ENCODE measurements at places on chromosomes 1 and 21. TPM values are rescaled to one million over a fixed set of nuclear protein-coding genes. Genes with fewer than 3 reads are reported as not detected.

DNA sequence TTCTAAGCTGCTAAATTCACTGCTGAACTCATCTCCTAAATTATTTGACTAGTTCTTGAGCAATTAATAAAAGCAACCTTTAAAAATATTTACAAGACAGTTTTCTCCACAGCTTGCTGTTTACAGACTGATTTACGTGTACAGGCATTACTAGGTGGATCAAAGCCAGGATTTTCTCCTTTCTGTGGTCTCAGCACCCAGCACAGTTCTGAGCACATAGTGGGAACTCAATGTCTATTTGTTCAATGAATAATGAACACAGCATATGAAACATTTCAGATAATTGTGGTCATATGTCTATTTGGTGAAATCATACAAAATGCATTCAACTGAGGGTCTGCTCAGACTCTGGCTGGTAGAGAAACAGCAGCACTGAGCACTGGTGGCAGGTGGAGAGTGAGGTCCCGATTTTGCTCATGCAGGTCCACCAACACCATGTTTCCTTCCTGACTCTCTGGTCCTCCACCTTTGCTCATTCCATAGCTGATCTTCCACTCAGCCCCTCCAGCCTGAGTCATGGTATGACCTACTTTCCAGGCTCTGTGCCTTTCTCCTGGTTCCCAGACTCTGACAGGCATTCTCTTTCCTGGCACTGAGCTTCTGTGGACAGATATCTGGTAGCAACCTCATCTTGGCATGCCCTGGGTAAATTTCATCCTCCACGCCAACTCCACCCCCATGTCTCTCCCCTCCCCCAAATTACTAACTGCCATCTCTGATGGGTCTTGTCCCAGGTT is 311.3 kb downstream of the TGFB2 start:
- DNase-seq = peak; percentile 64

SFT2D2 gene
- 25.3 TPM for total RNA-seq

DNA sequence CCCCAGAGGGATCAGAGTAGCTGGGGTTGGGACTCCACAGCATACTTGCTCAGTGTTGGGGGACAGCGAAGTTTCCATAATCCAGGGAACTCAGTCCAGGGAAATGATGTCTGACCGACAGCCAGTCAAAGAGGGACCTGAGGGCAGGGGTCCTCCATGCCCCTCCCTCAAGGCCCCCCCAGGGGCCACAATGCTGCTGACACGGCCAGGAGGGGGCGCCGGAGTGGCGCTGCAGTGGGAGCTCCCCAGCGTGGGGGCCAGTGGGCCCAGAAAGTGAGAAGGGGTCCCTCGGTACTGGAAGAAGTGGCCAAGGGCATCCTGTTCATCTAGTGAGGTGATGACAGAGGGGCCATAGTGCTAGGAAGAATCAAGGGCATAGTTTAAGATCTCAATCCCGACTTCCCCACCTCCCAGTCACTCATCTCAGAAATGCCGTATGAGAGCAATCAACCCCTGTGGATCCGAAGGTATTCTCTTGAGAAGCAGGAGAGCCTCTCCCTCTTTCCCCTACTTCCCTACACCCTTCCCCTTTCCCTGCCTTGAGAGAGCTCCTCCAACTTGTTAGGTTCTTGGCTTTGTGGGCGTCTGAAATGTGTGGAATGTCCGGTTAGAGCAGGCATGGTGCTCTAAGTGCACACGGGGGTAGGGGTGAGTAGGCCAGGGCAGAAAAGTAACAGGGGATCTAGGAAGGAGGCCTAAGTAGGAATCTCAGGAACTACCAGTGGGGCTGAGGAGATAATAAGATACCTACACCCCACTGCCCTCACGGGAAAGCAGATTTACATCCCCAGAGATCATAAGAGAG is 4.1 kb downstream of the NUDT17 start:
- peak; percentile 23 for DNase-seq

DNA sequence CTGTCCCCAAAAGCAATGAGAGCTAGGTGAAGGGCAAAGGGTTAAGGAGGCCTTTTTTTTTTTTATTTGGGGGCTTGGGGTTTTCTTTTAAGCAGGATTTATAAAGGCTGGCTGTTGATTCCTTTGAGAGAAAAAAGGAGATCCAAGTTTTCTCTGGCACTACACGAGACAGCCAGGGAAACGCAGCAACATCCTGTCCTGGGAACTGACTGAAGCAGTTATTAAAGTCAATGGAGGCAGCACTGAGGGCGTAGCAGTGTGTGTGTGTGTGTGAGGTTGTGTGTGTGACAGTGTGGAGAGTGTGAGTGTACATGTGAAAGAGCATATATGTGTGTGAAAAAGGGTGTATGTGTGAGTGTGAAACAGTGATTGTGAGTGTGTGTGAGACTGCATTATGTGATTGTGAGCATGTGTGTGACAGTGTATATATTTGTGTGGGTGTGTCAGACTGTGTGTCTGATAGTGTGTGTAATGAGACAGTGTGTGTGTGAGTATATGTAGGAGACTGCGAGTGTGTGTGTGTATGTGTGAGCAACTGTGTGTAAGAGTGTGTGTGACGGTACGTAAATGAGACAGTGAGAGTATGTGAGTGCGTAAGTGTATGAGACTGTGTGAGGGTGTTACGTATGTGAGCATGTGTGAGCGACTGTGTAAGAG is 65.9 kb upstream of the TIAM1 start:
- DNase-seq = no peak

PAPPA2 gene
- total RNA-seq = 0.14 TPM

DNA sequence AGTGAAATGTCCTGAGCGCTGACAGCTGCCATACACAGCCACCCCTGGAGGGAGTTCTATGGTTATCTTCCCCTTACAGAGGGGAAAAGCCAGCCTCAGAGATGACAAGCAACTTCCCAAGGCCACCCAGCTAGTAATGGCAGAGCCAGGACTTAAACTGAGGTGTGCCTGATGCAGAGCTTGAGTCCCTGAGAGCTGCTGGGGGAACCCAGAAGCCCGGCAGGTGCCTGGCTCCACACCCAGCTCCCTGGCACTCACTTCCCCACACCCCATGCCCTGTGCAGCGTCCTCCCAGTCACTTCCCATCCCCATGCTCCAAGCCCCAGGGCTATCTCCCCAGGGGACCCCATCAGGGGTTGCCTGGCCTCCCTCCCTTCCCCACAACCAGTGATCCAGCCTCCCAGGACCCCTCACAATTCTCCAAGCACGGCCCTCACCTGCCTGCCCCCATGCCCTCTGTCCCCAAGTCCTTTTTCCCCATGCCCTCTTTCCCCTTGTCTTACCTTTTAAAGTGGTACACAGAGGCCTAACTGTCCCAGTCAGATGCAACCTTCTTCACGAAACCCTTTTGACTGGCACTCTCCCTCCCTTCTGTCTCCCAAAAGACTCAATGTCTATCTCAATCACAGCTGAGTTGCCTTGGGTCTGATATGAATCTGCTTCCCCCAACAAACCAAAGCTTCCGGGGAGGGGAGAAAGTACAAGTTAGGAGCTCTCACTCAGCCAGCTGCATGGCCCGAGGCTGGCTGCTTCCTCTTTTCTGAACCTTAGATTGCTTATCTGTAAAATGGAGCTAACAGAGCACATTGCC is 39.8 kb upstream of the LRP8 start:
- DNase-seq = no peak

- no peak for DNase-seq
These were observed 137.2 kb upstream of the NGF start for GRCh38 chr1:115475252-115475651.

DNA sequence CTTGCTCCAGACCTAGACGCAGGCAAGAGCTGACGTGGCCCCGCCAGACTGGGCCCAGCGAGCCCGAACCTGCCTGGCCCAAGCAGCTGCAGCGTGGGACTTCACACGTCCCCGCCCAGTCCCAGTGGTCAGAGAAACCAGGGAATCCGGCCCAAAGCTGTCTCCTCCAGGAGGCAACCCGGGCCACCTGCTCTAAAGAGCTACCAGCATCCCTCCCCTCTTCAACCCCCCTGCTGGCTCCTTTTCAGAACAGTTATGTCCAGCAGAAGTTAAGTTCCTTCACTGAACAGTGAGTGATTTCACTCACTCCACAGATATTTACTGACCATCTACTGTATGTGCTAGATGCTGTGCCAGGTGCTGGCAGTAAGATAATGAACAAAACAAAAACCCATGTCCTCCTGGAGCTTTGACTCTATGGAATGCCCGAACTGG is 2.1 kb upstream of the EFNA1 start:
- no peak for DNase-seq

- DNase-seq = no peak
These were observed 9.0 kb downstream of the NSL1 start for GRCh38 chr1:212782422-212783154.

- no peak for DNase-seq
These were observed 31.7 kb upstream of the MPC2 start for GRCh38 chr1:167968569-167968968.

DNA sequence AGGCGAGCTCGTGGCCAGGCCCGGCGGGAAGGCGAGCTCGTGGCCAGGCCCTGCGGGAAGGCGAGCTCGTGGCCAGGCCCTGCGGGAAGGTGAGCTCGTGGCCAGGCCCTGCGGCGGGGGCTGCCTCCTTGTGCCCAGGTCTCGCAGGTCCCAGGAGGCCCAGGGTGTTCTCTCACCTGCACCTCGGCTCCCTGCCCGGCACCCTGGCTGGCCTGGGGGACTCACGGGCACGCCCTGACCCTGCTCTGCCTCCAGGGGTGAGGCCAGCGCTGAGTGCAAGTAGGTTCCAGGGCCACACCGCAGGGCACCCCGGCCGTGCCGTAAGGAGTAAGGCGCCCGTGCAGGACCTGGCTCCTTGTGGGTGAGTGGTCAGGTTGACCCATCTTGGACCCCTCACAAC is 4.4 kb downstream of the SDF4 start:
- DNase-seq = no peak

PDC gene
- not detected for total RNA-seq

DNA sequence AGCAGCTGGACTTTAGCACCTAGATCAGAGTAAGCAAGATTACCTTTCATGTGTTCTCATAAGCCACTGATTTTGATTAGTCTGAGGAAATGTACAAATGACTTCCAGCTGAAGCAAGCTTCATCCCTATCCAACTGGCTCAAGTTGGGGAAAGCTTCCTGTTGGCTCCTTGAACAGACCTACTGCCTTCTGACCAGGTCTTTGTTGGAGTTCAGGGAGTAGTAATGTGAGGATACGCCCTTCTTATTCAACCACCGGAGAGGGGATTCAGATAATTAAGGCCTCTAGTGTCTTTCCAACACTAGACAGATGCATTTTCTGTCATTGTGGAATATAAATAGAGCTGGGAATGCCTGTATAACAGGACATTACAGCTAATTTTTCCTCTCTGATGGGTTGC is 268.9 kb downstream of the TGFB2 start:
- DNase-seq = no peak

OR2AK2 gene
- not detected for total RNA-seq

DNA sequence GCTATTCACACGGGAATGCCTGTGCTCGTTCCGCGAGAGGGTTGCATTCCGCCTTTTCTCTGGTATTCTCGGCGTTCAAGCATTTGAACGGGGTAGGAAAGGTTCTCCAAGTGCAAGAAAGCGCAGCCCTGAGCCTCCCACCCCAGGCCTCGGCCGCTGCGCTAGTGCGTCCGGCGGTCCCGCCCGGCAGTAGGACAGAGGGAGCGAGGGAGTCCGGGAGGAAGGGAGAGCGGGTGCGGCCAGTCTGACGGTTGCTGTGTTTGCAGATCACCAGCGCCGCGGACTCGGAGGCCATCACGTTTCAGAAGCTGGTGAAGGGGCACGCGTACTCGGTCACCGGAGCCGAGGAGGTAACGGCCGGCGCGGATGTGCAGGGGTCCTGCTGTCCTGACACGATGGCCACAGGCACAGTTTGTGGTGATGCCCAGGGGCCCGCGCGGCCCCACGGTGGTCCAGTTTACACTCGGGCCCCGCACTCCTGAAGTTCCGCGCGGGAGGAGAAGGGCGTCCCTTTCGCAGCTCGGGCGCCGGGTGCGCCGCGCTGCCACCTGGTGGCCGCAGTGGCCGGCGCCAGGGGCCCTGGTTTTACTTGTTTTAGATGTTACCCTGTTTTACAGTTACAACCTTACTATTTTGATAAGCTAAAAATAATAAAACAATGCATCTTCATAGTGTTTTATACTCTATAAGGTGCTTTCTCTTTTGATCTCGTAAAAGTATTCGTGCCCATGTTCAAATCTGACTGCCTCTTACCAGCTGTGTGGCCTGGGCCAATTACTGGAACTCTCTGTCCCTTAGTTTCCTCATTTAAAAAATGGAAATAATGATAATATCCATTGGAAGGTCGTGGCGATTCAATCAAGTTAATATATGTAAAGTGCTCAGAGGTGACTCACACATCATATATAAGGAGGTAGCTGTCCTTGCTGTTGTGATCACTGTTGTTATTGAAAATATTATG is 36.7 kb downstream of the CAPN2 start:
- DNase-seq = no peak

TEKT2 gene
- 0.29 TPM for total RNA-seq

DNA sequence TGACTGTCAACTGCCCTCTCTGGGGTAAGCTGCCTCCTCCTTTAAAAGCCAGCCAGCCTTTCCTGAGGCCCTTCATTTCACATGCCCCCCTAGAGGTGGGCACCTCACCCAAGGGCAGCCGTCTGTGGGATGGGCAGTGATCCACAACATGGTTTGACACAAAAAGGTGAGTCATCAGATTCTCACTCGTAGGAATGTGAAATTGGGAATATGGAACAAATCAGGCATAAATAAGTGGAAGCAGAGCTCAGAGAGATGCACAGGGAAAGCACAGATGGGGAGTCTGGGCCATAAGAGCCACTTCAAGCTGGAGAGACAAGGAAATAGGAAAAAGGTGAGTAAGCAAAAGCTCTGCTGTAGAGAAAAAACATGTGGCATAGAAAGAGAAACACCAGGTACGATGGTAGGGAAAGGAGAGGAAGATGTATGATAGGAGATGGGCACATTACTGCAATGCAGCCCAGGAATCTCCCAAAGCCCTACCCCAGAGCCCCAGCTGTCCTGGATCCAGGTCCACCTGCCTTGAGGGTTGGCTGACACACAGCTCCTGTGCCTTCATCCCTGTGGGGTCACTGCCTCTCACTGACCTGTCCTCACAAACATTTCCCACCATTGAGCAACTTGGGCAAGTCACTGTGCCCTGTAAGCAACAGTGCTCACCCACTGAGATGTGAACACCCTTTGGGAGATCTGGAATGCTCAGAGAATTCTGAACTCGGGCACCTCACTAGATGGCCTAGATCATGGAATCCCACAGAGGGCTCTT is 86.6 kb downstream of the ASTN1 start:
- peak; percentile 46 for DNase-seq

DNA sequence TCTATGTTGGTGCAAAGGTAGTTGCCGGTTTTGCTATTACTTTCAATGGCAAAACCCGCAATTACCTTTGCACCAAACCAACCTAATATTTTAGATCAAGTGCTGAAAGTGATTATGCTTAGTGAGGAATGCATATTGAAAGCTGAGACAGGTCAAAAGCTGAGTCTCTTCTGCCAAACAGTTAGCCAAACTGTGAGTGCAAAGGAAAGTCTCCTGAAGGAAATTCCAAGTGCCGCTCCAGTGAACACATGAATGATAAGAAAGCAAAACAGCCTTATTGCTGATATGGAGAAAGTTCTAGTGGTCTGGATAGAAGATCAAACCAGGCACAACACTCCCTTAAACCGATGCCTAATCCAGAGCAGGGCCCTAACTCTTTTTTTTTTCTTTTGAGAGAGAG is 83.1 kb upstream of the ERRFI1 start:
- no peak for DNase-seq
